NCI-H748 treated with DMSO at 0.1 percent for 48 hours (cell line): ENCODE measurements at places on chromosomes 7 and 10.
A peak's percentile ranks its signal among the peaks of the same experiment; 100 is the strongest.

DNA sequence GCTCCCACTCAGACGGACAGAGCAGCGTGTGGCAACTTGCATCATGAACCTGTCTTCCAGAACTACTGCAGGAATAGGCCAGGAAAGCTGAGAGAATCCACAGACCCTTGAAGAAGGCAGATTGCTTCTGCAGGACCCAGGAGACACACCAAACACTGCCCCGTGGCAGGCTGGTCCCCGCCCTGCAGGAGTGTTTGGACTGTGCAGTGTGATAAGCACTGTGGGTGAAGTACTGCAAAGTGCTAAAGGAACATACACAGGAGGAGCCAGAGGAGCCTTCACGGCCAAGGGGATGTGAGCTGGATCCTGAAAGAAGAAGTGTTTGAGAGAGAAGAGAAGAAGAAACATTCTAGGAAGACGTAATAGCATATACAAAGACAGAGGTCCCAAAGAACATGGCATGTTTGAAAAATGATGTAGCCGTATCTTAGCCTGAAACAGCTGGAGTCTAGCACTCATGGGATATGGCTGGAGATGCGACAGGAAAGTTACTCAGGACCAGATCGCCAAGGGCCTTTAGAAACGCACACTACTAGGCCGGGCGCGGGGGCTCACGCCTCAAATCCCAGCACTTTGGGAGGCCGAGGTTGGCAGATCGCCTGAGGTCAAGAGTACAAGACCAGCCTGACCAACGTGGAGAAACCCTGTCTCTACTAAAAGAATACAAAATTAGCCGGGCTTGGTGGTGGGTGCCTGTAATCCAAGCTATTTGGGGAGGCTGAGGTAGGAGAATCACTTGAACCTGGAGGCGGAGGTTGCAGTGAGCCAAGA lies 96.9 kb upstream of the RHEB start:
- no peak for DNase-seq

GRCh38 chr10:88168171-88169036 lies 305.0 kb downstream of the PTEN start:
- DNase-seq = no peak

DNA sequence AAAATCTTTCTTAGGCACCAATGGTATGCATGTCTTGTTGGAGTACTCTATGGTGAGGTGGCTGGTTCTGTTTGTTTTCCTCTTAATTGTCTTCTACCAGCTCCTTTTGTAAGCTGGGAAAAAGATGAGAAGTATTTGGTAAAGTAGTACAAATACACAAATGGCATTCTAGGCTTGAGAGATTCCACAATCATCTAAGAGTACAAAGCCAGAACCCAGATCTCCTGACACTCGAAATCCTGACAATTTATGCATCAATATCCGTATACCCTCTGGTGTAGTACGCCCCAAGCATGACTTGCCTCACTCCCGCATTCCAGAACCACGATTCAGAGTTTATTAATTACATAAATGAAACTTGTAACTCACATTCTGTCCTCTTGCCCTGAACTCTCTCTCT lies 43.5 kb downstream of the CDCA7L start:
- DNase-seq = no peak

DNA sequence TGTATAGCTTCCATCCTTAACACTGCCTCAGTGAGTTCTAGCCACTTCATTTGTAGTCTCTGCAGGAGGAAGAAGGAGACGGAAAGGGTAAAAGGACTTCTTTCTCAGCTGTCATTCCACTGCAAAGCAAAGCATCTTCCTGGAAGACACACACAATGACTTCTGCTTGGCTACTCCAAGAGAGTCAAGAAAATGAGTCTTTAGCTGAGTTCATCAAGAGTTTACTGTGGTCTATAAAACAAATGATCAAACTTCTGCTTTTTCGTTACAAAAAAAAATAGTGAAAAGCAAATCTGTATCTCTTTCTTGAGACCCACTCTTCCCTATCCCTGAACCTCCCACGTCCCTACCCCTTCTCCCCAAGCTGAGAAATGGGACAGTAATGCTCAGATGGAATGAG lies 205.0 kb upstream of the AHR start:
- no peak for DNase-seq

DNA sequence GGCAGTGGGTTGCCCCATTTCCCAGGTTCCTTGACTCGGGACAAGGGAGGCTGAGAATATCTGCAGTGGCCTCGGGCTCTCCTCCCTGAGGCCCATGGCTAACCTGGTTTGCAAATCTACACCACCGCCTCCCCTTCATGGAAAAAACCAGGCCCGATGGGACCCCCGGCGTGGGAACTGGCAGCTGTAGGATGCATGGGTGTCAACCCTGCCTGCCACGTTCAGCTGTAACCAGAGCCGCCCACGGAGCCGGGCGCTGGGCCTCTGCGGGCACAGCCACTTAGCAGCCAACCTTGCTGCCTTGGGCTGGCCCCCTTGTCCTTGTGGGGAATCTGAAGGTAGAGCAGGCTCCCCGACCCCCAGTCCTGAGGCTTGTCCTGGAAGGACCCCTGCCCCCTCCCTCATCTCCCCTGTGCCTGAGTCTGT lies 1.6 kb downstream of the PWWP2B start:
- no peak for DNase-seq

DNA sequence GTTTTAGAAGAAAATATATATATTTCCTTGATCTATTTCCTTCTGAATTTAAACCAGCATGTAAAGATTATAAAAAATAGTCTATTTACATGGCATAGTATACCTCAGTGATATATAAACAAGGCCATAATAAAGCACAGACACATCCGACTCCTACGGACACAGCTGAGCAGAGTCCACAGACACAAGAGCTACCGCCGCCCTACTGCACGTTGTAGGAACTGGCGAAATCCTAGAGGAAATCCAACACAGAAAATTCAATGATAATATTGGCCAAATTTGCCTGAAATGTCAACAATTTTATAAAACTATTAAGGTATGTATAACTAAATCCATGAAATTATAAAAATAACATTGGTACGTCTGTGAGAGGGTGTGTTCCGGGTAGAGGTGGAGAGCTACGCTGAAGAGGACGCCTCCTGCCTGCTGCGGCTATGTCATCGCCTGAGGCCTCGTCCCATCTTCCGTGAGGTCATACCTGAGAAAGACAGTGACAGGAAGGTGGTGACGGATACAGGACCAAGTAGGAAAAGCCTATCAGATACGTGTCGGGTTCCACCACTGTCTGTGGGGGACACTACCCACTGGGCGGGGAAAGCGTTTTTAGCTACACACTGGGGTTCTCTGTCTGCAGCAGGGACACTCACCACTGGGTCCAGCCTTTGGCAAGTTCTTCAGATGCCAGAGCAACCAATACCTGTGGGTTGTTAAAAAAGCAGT lies 29.3 kb upstream of the NCAPG2 start:
- no peak for DNase-seq

DNA sequence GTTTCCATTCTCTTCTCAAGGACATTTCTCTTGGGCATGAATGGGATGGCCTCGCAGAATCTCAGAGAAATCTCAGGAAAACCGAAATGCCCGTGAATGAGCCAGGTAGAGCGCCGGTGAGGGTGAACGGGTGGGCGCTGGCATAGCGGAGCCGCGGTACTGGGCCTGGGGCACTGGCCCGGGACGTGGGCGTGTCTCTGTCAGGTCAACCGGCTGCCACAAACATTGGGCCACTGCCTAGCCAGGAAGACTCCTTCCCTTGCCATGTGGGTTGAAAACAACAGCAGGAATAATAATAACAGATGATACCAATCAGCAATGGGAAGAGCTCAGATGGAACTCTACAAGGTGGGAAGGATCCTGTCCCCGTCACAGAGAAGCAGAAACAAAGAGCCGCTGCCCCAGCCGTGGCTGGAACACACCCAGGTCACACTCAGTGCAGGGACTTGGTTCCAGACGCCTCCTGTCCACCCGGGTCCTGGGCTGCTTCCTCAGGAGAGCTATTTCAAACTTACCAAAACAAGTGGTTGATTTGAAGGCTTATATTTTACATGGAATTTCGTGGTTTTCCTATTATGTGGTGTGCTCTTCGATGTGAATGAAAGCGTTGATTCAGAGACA lies 51.1 kb upstream of the EBF3 start:
- DNase-seq = no peak

- peak; percentile 47 for DNase-seq
These were observed 47.1 kb upstream of the DYNC1I1 start for GRCh38 chr7:95725205-95725604.

- no peak for DNase-seq
These were observed 6.9 kb downstream of the PILRA start for GRCh38 chr7:100380196-100380595.

DNA sequence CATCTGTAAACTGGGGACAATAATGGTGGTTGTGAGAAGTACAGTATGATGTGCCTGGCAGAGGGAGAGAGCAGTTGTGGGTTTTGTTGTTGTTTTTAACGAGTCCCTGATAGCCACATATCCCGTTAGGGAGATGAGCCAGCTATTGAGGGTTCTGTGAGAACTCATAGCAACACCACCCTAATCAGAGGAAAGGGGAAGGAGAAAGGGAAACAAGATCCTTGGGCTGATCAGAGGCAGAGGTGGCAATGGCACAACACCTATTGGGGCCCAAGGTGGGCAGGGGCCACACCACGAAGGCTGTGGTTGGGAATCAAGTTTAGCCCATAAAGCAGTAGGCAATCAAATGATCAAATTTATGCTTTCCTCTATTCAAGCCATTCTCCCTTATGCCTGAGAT lies 1.7 kb upstream of the MRPS24 start:
- DNase-seq = no peak

DNA sequence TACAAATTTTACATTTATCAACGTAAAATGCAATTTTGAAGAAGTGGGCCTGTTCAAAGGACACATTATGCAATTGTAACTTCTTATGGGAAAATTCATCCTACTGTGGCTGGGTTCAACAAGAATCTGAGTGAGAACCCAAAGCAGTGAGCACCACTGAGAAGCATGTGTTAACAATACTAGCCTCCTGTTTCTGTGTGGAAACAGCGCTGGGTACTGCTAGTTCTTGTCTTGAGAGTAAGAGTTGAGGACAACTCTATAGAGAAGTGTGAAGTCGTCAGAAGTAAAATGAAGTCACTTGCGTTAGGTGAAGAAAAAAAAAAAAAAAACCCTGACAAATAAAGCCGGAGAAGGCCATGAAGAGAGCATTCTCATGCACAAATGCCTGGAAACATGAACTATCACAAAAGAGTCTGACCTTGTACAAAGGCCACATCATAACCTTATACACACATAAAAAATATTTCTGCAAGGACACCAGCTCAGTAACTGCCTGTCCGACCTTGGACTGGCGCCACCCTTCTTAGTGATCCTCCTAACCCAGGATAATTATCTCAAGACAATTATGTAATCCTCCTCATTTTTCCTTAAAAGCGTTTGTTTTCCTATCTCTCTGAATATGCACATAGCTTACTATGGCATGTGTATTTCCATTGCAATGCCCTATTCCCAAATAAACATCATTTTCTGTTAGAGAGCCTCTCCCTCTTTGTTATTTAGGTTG lies 554.9 kb downstream of the HTR7 start:
- DNase-seq = no peak

GRCh38 chr10:72753760-72754231 lies 61.9 kb downstream of the MCU start:
- no peak for DNase-seq
